Calu3 (cell line): ENCODE measurements at places on chromosomes 12 and 14.

GRCh38 chr12:96057986-96058553 is 22.7 kb upstream of the LTA4H start:
- no peak overlapping the region for H3K4me3 ChIP-seq
- no peaks in the 10 kb centered on the region for H3K36me3 ChIP-seq
- no peak overlapping the region for H3K27ac ChIP-seq
- H3K27me3 ChIP-seq, result no peaks in the 10 kb centered on the region

DNA sequence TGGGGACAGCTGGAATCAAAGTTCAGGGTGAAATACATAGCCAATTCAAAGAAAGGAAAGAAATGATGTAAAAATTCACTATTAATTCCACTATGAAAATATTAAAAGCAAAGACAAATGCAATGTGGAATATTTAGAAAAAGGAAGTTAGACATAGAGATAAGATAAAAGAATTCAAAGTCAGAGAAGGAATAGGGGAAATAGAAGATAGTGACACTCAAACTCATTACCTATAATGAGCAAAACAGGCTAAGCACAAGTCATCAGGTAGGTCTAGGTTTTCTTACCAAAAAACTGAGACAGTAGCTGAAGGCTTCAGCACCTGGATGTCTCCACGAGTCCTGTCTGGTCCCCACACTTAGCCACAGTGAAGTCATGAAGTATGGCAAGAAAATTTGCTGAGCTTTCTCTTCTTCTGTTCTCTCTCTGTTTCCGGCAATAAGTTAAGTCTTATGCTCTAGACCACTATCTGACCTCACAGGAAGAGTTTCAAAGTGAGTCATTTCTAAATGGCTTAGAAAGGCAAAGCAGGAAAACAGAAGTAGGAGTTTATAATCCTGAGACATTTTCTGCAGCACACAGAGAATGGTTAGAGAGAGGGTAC is at the start of gene C3AR1:
Gene C3AR1, minus strand, starts transcription at position 369 of the 604 bp plus-strand sequence. CDS start 6,174 bp downstream, outside the sequence.
- peaks cover 8% of the 10 kb centered on the region for H3K4me1 ChIP-seq
- H3K4me3 ChIP-seq, result no peak within 1 kb of the TSS
- no peaks in the 10 kb centered on the region for H3K36me3 ChIP-seq

- no peaks in the 10 kb centered on the region for H3K27me3 ChIP-seq
- H3K36me3 ChIP-seq, result no peaks in the 10 kb centered on the region
Measured at GRCh38 chr14:68473794-68474193, 319.1 kb downstream of the ZFP36L1 start.

DNA sequence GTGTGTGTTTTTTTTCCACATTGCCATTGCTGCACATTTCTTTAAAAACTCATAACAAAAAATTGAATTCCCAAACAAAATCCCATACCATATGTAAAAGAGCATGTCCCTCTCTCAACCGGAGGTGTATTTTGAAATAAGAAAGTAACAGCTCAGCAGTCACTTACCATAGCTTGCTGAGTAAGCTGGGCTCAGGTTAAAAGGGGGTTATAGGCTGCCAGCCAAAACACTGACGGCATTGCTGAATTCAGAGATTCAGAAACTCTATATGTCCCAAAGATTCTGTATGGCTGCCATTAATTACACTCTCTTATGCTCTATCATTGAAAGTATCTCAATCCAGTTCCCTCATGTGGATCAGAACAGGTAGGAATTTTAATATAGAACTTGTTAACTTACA is 276.0 kb downstream of the FOXG1 start:
- no peak for DNase-seq
- no peak overlapping the region for H3K27ac ChIP-seq
- H3K27me3 ChIP-seq, result no peaks in the 10 kb centered on the region
- no peaks in the 10 kb centered on the region for H3K4me1 ChIP-seq

GRCh38 chr14:53180272-53181221 is 27.4 kb upstream of the DDHD1 start:
- peaks cover 37% of the 10 kb centered on the region for H3K27me3 ChIP-seq

- no peak overlapping the region for H3K4me3 ChIP-seq
- H3K27me3 ChIP-seq, result no peaks in the 10 kb centered on the region
- peaks cover 26% of the 10 kb centered on the region for H3K36me3 ChIP-seq
- DNase-seq, result no peak
Measured at GRCh38 chr12:2856051-2856450, 788 bp downstream of the TEX52 start.

GRCh38 chr12:50016501-50017475 is 8.5 kb downstream of the RACGAP1 start:
- H3K4me3 ChIP-seq, result no peak overlapping the region
- no peaks in the 10 kb centered on the region for H3K27me3 ChIP-seq
- DNase-seq, result no peak
- peaks cover 13% of the 10 kb centered on the region for H3K36me3 ChIP-seq
- peaks cover 12% of the 10 kb centered on the region for H3K4me1 ChIP-seq
- H3K27ac ChIP-seq, result no peak overlapping the region

DNA sequence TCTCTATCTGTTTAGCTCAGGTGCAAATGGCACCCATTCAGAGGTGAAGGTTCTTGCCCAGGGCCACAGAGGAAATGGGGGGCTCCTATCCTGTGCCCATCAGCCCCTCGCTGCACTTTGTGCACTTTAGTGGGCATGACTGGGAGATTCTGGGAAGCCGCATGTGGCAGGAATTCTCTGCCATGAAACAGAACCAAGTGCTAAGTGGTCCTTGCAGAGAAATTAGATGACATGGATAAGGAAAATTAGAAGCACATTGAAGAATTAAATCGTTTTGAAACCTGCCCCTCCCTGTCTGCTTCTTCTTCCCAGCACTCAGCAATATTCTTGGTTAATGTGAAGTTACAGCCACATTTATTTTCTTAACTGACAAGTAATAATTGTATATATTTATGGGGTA is 185.2 kb upstream of the RTL1 start:
- DNase-seq, result no peak
- no peaks in the 10 kb centered on the region for H3K36me3 ChIP-seq
- H3K4me3 ChIP-seq, result no peak overlapping the region
- no peak overlapping the region for H3K27ac ChIP-seq
- no peaks in the 10 kb centered on the region for H3K27me3 ChIP-seq
- no peaks in the 10 kb centered on the region for H3K4me1 ChIP-seq

GRCh38 chr14:33564774-33565630 is 385.9 kb downstream of the EGLN3 start:
- no peaks in the 10 kb centered on the region for H3K4me1 ChIP-seq
- no peaks in the 10 kb centered on the region for H3K36me3 ChIP-seq
- DNase-seq, result no peak
- H3K4me3 ChIP-seq, result no peak overlapping the region
- no peak overlapping the region for H3K27ac ChIP-seq
